ENCODE measurements at places on chromosomes 2 and 18.
A peak's percentile ranks its signal among the peaks of the same experiment; 100 is the strongest.

- DNase-seq, result no peak
Observed at GRCh38 chr18:32237049-32237448, 47.2 kb downstream of the MEP1B start.

- peak; percentile 70 for DNase-seq
Observed at GRCh38 chr2:152335016-152335725, at the start of gene FMNL2. Gene FMNL2 (plus strand): TSS chr2:152335174.

DNA sequence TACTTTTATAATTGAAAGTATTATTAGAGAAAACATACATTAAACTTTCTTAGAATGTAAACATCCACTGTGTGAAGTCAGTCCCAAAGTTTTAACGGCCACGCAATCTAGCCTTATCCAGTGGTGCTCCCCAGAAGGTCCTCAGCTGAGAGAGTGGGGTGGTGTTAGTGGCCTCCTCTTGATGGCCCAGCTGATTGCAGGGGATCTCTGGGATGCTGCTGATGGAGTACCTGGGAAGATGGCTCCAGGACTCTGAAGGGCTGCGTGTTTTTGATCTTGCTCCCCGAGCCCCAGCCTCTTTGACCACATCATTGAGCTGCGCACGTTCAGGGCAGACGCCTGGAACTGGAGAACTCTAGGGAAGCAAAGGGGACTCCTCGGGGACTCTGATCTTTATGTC lies 181.4 kb downstream of the FAM210A start:
- DNase-seq, result no peak

DNA sequence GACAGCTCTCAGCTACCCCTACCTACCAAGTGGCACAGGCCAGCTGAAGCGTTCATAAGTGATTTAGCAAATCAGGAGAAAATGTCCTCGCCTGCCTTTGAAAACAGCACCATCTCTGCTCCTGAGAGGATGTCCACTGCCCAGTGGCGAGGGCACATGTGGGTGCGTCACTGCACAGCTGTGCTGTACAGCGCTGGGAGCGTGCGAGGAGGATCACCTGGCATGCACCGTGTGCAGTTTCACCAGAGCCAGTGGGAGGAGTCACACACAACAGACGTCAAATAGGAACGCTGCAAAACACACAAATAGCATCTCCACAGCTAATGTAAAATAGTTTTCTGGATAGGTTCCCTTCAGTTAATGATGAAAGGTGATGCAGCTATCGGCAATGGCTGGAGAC lies 154.1 kb downstream of the HDAC4 start:
- DNase-seq, result no peak

- no peak for DNase-seq
Observed at GRCh38 chr2:197075754-197076337, 149.3 kb upstream of the PGAP1 start.

GRCh38 chr18:33745871-33746545 lies 168.0 kb downstream of the ASXL3 start:
- no peak for DNase-seq

GRCh38 chr18:40163254-40163653 lies 1791.8 kb upstream of the PIK3C3 start:
- DNase-seq, result no peak

DNA sequence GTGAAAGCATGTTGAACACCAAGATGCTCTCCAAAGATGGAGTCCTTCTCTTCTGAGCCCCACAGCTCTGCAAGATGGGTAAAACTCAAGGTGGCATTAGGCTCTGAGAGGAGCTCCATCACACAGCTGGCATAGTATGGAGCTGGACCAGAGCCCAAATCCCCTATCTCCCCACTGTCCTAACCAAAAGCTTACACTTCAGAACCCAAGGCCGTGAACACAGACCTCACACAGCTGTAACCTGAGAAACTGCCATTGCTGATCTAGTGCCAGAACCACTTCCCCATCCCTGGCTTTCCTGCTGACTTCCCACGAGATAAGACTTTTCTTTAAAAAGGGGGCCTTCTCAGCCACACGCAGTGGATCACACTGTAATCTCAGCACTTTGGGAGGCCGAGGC lies 25.0 kb downstream of the TTC32 start:
- no peak for DNase-seq

- no peak for DNase-seq
Observed at GRCh38 chr2:39664232-39664887, 1.4 kb upstream of the TMEM178A start.

- no peak for DNase-seq
Observed at GRCh38 chr2:106076941-106077340, 117.2 kb downstream of the UXS1 start.

DNA sequence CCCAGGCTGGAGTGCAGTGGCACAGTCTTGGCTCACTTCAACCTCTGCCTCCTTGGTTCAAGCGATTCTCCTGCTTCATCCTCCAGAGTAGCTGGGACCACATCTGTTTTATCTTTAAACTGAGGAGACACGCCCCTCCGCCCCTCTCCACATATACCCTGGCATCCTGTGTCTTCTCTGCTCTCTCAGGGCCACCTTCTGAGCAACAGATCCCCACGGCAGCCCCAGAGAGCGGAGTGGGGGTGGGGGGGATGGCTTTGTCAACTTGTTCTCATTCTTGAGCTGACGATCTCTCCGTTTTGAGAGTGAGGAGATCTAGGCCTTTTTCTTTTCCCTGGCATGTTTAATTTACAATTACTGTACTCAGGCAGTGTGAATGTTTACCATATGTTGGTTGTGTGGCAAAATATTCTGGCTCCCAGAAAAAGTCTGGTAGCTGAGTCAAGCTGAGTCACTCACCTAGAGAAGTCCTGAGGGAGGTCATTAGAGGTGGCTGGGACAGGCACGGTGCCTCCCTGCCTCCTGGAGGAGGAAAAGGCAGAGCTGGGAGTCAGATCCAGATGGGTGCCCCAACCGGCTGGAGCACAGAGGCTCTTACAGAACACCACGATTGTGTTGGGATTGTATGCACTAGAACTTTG lies 19.5 kb upstream of the ID2 start:
- no peak for DNase-seq

GRCh38 chr2:85611217-85611704 lies 605 bp downstream of the C2orf68 start:
- peak; percentile 32 for DNase-seq

GRCh38 chr2:169362894-169363559 lies 693 bp upstream of the LRP2 start:
- no peak for DNase-seq

- DNase-seq, result no peak
Observed at GRCh38 chr18:77004555-77005380, 127.8 kb downstream of the MBP start.

- DNase-seq, result no peak
Observed at GRCh38 chr2:187549193-187549592, 5.0 kb downstream of the TFPI start.

DNA sequence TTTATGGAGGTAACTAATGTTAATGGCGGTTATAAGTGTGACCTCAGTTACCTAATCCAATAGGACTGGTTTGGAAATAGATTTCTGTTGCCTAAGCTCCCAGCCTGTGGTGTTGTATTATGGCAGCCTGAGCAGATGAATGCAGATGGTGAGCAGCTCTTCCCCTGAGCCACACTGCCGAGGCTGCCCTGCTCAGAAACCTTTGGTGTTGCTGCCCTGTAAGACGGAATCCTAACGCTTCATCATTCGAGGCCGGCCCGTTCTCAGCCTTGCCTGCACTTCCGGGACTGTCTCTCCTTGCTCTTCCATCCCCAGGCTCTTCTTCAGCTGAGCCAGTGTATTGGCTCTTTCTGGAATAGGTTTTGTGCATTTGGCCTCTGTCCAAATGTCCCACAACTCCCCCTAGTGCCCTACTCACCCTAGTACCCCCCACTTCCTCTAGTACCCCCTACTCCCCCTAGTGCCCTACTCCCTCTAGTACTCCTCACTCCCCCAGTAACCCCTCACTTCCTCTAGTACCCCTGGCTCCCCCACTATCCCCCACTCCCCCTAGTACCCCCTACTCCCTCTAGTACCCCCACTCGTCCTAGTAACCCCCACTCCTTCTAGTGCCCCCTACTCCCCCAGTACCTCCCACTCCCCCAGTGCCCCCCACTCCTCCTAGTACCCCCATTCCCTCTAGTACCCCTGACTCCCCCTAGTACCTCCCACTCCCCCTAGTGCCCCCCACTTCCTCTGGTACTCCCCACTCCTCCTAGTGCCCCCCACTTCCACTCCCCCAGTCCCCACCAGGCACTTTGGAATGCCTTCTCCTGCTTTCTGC lies 106.0 kb upstream of the TAF1B start:
- DNase-seq, result no peak

GRCh38 chr2:149650006-149650405 lies 62.4 kb upstream of the MMADHC start:
- no peak for DNase-seq

GRCh38 chr2:105224444-105224843 lies 17.1 kb upstream of the GPR45 start:
- DNase-seq, result no peak

DNA sequence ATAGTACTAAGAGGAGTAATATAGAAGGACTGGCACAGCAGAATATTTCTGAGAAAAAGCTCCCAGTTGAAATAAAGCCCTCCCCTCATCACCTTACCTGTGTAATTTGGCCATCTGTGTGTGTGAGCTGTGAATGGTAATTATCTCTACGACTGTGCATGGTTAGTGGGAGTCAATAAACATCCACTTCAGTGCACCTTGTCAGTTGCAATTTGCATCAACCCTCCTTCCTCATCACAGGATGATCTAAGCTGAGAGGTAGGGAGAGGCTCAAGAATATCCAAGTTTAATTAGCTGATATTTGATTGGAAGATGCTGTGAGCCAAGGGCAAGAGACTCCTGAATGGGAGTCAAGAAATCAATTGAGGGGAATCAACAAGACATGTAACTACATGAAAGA lies 694.9 kb upstream of the KLHL29 start:
- DNase-seq, result no peak

GRCh38 chr2:58235984-58236383 lies 5.1 kb downstream of the FANCL start:
- DNase-seq, result no peak

- no peak for DNase-seq
Observed at GRCh38 chr18:48542513-48543181, 3.8 kb downstream of the CTIF start.

DNA sequence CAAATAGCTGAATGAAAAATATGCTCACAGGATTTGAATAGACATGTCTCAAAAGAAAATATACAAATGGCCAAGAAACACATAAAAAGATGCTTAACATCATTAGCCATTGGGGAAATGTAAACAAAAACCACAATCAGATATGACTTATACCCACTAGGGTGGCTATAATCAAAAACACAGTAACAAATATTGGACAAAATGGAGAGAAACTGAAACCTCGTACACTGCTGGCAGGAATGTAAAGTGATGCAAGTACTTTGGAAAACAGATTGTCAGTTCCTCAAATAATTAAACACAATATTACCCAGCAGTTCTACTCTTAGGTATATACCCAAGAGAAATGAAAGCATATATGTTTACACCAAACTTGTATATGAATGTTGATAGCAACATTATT lies 213.0 kb downstream of the PHLPP1 start:
- no peak for DNase-seq

- DNase-seq, result no peak
Observed at GRCh38 chr2:161245671-161246070, 62.6 kb upstream of the PSMD14 start.

DNA sequence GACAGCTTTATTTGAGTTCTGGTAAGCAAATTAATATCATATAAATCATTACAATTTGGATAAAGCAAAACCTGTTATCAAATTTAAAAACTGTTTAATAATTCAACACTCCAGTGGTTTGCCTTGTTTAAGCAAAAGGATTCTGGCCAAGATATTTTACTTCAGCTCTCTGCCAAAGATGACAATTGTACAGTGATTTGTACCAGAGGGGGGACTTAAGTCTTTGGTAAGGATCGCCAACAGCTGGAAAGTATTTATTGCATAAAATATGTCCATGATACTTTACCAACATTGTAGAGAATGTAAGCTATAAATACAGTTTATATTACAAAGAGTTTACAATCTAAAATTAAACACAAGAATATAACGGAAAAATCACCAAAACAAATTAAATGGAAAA lies 13.8 kb downstream of the PREPL start:
- DNase-seq, result no peak

- DNase-seq, result no peak
Observed at GRCh38 chr2:232104076-232104646, 142.6 kb downstream of the DIS3L2 start.

- DNase-seq, result no peak
Observed at GRCh38 chr2:134104754-134105153, 149.1 kb upstream of the MGAT5 start.

GRCh38 chr2:84781942-84782716 lies 98.8 kb downstream of the TRABD2A start:
- DNase-seq, result peak; percentile 55

- DNase-seq, result no peak
Observed at GRCh38 chr2:75609334-75609689, 37.3 kb upstream of the MRPL19 start.
